ENCODE measurements at places on chromosomes 6 and 20. TPM values are rescaled to one million over a fixed set of nuclear protein-coding genes. Genes with fewer than 3 reads are reported as not detected.

DNA sequence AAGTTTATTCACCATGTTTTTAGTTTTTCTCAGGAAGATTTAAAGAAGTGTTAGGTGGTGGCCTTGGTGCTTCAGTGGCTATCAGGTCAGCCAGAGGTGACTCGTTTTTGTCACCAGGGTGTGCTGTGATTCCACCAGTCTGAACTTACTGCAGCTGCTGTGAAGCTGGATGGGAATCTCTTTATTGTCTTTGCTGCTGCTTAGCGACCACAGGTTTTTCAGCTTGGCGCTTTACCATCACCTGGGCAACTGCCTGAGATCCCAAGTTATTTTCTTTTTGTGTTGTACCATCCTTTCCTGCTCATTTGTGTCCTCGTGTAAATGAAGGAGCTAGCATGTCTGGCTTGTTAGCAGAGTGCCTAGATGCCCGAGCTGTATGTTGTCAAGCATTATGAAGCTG lies 146.9 kb downstream of the MACROD2 start:
- DNase-seq = peak; percentile 16

SLC22A23 gene
- total RNA-seq = 98.6 TPM

SPDEF gene
- total RNA-seq = 73.5 TPM

NKX2-2 gene
- total RNA-seq = 1.4 TPM

DNA sequence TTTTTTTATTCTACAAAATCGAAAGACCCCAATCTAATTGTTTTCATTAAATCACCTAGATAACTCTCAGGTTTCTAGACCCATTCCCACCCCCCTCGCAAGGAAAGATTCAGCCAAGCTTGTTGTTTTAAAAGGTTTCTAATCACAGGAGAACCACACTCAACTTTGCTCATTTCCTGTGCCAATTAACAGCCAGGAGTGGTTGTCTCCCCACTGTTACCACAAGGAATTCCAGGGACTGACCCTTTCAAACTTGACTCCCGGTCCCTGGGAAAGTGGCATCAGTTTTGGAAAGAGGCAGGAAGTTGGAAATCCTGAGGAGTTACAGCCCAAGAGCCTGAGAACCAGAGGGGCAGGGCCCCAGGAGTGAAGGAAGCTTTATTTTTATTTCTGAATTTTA lies 561.3 kb upstream of the JAG1 start:
- DNase-seq = no peak

- no peak for DNase-seq
Observed at GRCh38 chr20:50270569-50270968, 79.9 kb downstream of the CEBPB start.

DNA sequence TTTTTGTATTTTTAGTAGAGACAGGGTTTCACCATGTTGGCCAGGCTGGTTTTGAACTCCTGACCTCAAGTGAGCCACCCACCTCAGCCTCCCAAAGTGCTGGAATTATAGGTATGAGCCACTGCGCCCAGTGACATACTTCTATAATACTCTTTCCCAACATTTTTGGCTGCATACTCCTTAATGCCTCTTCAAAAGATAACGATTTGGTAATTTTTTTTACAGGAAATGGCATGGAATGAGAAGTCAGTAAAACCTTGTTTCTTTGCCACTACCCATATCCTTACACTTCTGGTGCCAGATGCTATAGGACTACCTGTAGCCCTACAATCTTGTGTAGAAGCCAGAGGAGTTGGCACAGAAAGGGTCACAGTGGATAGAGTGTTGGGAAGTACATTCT lies 41.4 kb upstream of the SGK1 start:
- DNase-seq = no peak

ADGB gene
- total RNA-seq = 1.5 TPM

IDH3B gene
- 104 TPM for total RNA-seq

GRCh38 chr20:34385464-34385863 lies 22.4 kb downstream of the ITCH start:
- no peak for DNase-seq

LAMP5 gene
- 0.27 TPM for total RNA-seq

MYBL2 gene
- total RNA-seq = 11.7 TPM

BPI gene
- not detected for total RNA-seq

- DNase-seq = no peak
Observed at GRCh38 chr6:167446971-167447370, 122.1 kb downstream of the TTLL2 start.

GRCh38 chr20:21583486-21584168 lies 69.8 kb upstream of the NKX2-2 start:
- no peak for DNase-seq

NT5E gene
- 47.8 TPM for total RNA-seq

GRCh38 chr20:46121184-46121930 lies 3.2 kb downstream of the CD40 start:
- DNase-seq = no peak

DNA sequence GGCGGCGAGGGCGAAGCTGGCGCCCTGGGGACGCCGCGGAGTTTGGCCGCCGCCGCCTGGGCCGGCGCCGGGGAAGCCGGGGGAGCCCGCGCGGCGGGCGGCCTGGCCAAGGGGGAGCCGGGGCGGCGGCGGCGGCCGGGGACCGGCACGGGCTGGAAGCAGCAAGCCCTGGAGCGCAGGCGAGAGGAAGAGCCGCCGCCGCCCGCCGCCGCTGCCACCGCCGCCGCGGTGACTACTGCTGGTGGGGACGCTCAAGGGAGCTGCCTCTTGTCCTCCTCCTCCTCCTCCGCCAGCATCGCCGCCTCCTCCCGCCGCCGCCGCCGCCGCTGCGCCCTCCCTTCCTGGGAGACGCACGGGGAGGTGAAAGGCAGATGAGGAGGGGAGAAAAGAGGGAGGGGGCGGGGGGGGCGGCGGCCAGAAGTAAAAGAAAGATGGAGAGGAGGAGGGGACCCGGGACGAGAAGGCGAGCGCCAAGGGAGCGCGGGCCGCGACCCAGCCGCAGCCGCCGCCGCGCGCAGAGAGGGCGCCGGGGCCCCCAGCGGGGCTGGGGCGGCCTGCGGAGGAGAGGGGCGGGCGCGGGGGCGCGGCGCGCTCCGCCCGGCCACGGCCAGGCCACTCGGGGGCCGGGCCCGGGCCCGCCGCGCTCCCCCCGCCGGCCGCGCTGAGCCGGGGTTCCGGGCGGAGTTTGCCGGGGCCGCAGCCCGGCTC lies 846 bp downstream of the PDE10A start:
- DNase-seq = no peak

GRCh38 chr6:168128631-168129291 lies 49.7 kb upstream of the FRMD1 start:
- DNase-seq = no peak

- no peak for DNase-seq
Observed at GRCh38 chr6:131523988-131524673, 48.9 kb upstream of the ARG1 start.

DNA sequence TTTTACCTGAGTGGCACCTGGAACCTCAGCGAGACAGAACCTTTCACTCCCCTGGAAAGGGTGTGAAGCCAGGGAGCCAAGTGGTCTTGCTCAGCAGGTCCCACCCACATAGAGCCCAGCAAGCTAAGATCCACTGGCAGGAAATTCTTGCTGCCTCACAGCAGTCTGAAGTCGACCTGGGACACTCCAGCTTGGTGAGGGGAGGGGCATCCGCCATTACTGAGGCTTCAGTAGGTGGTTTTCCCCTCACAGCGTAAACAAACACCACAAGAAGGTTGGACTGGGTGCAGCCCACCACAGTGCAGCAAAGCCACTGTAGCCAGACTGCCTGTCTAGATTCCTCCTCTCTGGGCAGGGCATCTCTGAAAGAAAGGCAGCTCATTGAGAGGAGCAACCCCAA lies 134.7 kb upstream of the RSPO3 start:
- no peak for DNase-seq

DNA sequence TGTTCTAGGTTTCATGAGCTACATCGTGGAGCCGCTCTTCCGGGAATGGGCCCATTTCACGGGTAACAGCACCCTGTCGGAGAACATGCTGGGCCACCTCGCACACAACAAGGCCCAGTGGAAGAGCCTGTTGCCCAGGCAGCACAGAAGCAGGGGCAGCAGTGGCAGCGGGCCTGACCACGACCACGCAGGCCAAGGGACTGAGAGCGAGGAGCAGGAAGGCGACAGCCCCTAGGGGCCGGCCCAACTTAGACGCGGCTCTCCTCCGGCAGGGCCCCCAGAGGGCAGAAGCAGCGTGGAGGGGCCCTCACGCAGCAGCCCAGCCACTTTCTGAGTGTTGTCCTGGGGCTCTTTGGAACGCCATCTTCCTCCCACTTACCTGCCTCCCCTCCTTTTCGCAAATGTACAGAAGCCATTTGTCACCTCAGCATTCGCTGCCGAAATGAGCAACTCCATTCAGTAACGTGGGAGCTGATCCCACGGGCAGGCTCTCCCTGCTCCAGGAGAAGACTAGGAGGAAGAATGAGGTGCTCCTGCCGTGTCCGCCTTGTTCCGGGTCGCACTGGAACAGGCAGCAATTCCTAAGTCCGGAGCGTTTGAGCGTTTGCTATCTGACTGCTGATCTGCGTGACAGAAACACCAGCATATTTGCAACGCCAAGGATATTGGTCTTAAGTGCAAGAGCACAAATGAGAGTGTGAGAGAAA lies 58.4 kb downstream of the MTFR2 start:
- DNase-seq = no peak

GRCh38 chr6:145427232-145427631 lies 308.1 kb downstream of the EPM2A start:
- no peak for DNase-seq

MDFI gene
- 1.6 TPM for total RNA-seq

- peak; percentile 42 for DNase-seq
Observed at GRCh38 chr6:29553268-29554057, 6.1 kb downstream of the UBD start.

- DNase-seq = peak; percentile 86
Observed at GRCh38 chr20:37327748-37328147, 18.2 kb upstream of the SRC start.

SLC25A27 gene
- total RNA-seq = 7.6 TPM

PTGIS gene
- 4.5 TPM for total RNA-seq

- DNase-seq = peak; percentile 44
Observed at GRCh38 chr20:62303340-62304226, 786 bp downstream of the ADRM1 start.

DNA sequence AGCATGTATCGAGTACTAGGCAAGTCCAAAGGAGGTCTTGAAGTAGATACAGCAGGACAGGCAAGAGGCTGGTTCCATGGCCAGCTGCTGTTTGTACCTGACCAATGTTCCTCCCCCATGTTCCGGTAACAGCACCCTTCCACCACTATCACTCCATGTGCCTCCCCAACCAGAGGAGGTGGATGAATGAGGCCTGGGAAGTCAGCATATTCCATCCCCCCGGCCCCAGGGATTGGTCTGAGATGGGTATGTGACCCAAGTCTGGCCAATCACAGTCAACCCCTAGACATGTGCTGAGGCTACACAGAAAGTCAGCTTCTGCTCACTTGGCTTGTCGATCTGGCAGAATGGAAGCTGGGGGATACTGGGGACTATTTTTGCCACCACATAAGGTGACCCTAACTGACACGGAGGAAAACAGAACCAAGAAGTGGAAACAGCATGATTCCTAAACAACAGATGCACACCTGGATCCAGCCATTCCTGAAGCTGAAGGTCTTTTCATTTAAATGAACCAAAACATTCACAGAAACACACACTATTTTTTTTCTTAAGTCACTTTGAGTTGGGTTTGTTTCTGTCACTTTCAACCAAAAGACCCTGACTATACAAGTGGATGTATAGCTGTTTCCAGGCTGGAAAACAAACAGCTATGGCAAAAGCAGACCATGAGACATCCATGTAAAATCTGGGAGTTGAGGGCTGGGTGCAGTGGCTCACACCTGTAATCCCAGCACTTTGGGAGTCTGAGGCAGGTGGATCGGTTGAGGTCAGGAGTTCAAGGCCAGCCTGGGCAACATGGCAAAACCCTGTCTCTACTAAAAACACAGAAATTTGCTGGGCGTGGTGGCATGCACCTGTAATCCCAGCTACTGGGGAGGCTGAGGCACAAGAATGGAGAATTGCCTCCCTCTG lies 70.4 kb upstream of the PTPN1 start:
- DNase-seq = no peak

RAMACL gene
- 0.81 TPM for total RNA-seq

GRCh38 chr6:157227202-157228166 lies 95.8 kb downstream of the TMEM242 start:
- DNase-seq = no peak

PGC gene
- total RNA-seq = not detected

DNA sequence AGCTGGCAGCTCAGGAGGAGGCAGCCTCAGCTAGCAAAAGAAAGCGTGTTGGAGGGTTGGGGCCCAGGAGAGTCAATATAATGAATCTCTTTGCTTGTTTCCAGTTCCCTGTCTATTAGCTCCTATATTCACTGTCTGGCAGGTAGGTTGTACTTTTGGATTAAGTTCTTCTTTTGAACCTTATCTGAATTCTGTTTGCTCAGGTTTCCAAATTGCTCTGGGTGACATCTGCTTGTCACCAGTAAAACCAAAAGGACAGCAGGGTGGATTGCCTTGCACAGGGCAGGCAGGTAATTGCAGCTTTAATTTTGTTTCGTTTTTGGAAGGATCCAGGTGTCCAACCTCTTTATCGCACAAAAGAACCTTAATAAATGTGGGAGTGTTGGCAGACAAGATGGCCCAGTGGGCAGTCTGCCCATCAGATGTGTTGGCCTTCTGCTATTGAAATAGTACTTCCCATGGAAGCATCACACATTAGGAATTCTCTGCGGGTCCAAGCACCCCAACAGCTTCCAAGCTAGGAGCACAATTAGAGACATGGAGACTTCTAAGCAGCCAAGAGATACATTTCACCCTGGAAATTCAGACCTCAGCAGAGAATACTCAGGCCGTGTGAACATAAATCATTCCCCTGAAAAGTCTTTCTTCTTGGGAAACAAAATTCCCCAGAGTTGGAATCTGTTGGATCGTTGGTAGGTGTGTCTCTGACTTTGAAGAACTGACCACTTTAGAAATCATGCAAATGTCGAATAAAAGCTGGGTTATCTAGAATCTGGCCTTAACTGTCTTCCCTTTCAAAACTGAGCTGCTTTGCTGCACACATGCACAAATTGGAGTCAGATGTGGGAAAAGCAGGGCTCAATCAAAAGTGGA lies 286.9 kb upstream of the BMP2 start:
- no peak for DNase-seq

DNA sequence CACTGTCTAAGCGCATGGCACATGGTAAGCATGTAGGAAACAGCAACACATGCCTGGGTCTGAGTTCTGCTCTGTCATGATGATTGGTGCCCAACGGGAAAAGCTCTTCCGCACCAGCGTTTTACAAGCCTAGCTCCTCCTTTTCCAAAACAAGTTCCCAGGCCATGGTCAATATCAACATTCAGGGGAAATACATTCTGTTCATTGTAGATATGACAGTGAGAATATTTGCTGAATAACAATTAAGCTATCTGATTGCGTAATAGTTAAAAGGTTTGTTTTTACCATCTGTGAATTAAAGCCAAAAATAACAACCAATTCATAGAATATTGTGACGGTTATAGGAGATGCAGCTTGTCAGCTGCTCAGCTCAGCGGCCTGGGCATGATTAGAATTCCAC lies 404.3 kb upstream of the SLC35B3 start:
- no peak for DNase-seq

DNA sequence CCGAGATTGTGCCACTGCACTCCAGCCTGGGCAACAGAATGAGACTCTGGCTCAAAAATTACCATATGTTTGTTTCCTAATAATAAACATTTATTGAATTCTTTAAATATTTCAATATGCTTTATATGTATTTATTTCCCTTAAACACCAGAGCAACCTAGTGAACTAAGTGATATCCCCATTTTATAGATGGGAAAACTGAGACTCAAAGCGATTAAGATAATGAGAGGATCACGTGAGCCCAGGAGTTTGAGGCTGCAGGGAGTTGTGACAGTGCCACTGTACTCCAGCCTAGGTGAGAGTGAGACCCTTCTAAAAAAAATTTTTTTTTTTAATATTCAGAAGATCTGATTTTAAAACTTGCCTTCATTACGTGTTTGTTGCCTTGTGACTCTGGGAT lies 19.4 kb upstream of the CARMIL1 start:
- no peak for DNase-seq

Data from left colon (tissue), 2 donors.